ENCODE measurements at places on chromosomes 16 and 17. TPM values are rescaled to one million over a fixed set of nuclear protein-coding genes. Genes with fewer than 3 reads are reported as not detected.

GRCh38 chr17:16938496-16939207 lies 33.3 kb downstream of the TNFRSF13B start:
- no peaks in the 10 kb centered on the region for H3K36me3 ChIP-seq
- H3K4me1 ChIP-seq: no peaks in the 10 kb centered on the region
- no peak overlapping the region for H3K27ac ChIP-seq

MYH11 gene
- polyA plus RNA-seq: 8.0 TPM

DNA sequence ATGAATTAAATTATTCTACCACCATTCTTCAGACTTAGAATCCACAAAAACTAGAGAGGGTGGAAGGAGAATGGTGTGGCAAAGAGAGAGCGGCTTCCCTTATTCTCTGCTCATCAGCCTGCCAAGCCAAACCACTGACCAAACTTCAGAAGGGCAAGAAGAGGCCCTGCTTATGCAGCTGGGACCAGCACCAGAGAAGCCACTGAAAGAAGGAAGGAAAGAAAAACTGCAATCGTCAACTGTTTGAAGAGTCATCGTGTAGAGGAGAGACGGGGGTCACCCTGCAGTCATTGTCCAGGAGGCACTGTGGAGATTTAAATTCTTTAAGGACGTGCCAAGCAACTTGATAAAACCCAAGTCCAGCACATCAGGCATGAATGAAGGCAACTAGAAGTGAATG lies 15.6 kb downstream of the PMP22 start:
- peak overlapping the region; percentile 55 for H3K27ac ChIP-seq
- no peak for DNase-seq
- H3K4me1 ChIP-seq: peaks cover 82% of the 10 kb centered on the region
- peaks cover 80% of the 10 kb centered on the region for H3K36me3 ChIP-seq
- H3K27me3 ChIP-seq: no peaks in the 10 kb centered on the region
- no peak overlapping the region for H3K4me3 ChIP-seq

DNA sequence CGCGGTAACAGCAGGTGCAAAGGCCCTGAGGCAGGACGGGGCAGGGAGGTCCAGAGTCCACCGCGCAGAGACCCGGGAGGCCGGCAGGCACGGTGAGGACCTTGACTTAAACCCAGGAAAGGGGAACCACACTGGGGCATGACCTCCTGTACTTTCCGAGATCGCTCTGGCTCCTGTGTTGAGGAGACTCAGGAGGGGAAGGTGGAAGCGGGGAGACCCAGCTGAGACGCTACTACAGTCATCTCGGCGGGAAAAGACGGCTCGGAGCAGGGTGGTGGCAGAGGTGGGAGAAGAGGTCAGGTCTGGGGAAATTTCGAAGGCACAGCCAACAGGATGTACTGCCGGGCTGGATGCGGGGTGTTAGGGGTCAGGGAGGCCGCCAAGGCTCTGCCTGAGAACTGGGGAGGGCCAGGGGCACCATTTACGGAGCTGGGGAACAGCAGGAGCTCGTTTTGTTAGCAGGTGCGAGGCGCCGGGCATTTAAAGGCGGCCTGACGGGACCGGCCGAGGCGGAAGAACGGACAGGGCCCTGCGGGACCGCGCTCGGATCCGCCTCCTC lies 22.3 kb downstream of the NPTX1 start:
- peak overlapping the region; percentile 79 for H3K4me3 ChIP-seq
- H3K4me1 ChIP-seq: peaks cover 29% of the 10 kb centered on the region
- H3K27ac ChIP-seq: peak overlapping the region; percentile 98
- DNase-seq: peak; percentile 43
- no peaks in the 10 kb centered on the region for H3K36me3 ChIP-seq

ITGB3 gene
- 0.32 TPM for polyA plus RNA-seq

- DNase-seq: peak; percentile 39
- peaks cover 40% of the 10 kb centered on the region for H3K27me3 ChIP-seq
- no peak overlapping the region for H3K4me3 ChIP-seq
- H3K4me1 ChIP-seq: no peaks in the 10 kb centered on the region
- H3K36me3 ChIP-seq: no peaks in the 10 kb centered on the region
Observed at GRCh38 chr16:2856061-2856670, 1.8 kb downstream of the PRSS22 start.

DNA sequence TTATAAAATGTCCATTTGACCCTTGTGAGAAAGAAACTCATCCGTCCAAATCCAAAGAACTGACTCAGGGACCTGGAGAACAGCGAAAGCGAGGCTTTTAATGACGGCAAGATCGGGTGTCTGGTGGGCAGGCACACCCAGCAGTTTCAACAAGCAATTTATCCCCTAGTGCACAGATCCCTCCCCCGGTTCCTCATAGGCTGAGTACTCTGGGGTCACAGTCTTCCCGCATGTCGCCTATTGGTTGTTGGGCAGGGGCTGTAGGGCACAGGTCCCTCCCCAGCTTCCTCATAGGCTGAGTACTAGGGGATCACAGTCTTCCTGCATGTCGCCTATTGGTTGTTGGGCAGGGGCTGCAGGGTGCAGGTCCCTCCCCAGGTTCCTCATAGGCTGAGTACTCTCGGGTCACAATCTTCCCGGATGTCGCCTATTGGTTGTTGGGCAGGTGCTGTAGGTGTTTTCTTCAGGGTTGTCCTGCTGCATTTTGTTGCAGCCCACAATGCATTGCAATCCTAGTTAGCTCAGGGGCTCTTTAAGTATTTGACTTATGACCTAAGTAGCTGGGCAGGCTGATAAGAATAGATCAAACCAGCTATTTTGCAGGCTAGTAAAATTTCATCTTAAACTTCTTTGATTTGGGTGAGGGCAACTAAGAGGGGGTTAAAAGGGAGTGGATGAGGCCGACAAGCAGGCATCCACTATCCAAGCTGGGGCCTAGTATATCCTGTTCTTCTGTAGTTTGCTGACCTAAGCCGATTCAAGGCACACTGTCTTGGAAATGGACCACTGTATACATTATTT lies 3.6 kb upstream of the UTS2R start:
- H3K4me1 ChIP-seq: peaks cover 12% of the 10 kb centered on the region
- DNase-seq: no peak
- H3K27ac ChIP-seq: no peak overlapping the region
- no peak overlapping the region for H3K4me3 ChIP-seq
- H3K27me3 ChIP-seq: no peaks in the 10 kb centered on the region

C1QTNF8 gene
- not detected for polyA plus RNA-seq

- H3K36me3 ChIP-seq: no peaks in the 10 kb centered on the region
- H3K27ac ChIP-seq: no peak overlapping the region
- H3K4me3 ChIP-seq: peak overlapping the region; percentile 73
- H3K27me3 ChIP-seq: no peaks in the 10 kb centered on the region
Observed at GRCh38 chr17:49764559-49765180, 739 bp upstream of the FAM117A start.

GRCh38 chr16:15834502-15834901 lies 22.3 kb downstream of the MYH11 start:
- H3K36me3 ChIP-seq: no peaks in the 10 kb centered on the region
- H3K4me3 ChIP-seq: no peak overlapping the region
- no peaks in the 10 kb centered on the region for H3K4me1 ChIP-seq
- no peak for DNase-seq
- no peak overlapping the region for H3K27ac ChIP-seq
- no peaks in the 10 kb centered on the region for H3K27me3 ChIP-seq

DNA sequence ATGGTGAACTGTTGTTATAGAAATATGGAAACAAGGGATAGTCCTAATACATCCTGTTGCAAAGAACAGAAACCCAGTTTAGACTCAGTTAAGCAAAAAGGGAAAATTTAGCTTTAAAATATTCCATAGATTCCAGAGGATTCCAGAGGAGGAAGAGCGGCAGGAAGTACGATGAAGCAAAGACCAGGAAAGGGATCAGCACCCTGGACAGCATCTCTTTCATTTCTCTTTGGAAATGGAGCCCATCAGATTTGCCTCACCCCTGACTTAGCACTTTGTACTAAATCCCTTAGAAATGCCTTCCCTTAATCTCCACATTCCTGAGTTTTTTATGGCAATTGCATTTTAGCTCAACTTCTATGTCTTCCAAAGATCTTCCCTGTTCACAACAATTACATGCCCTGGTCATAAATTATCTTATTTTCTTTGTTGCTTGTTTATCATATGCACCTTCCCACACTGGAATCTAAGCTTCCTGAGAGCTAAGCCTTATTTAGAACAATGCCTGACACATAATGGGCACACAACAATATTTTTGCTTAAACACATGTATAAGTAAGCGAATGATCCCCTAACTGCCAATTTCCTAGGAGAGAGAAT lies 150.0 kb upstream of the RBFOX1 start:
- H3K36me3 ChIP-seq: no peaks in the 10 kb centered on the region
- H3K4me1 ChIP-seq: no peaks in the 10 kb centered on the region
- DNase-seq: no peak
- no peak overlapping the region for H3K27ac ChIP-seq
- H3K4me3 ChIP-seq: no peak overlapping the region
- H3K27me3 ChIP-seq: peaks cover 1% of the 10 kb centered on the region

DNA sequence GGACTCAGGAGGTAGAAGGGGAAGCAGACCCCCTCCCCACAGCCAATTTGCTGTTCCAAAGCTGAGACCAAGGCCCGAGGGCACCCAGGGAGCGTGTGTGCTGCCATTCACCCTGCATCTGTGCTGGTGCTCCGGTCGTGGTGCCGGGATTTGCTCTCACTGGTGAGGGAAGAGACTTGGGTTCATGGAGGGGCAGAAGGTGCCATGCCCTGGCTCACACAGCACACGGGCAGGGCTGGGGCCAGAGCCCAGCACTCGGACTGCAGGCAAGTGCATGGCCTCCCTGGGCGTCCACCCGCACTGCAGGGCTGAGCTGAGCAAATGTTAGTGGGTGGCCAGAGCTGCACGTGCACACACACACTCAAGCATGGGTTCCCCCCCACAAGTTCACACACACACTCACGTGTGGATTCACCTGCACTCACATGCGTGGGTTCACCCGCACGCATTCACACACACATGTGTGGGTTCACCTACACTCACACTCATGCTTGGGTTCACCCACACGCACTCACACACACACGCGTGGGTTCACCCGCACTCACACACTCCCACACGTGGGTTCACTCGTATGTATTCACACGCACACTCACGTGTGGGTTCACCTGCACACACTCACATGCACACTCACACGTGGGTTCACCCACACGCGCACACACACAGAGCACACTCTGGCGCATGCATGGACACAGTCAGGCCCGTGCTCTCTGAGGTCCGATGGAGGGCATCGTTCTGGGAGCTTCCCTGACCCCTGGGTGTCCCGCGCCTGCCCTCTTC lies 57.0 kb upstream of the CBFA2T3 start:
- H3K27ac ChIP-seq: no peak overlapping the region
- no peak overlapping the region for H3K4me3 ChIP-seq
- H3K4me1 ChIP-seq: no peaks in the 10 kb centered on the region
- H3K36me3 ChIP-seq: no peaks in the 10 kb centered on the region
- no peaks in the 10 kb centered on the region for H3K27me3 ChIP-seq

- no peak for DNase-seq
- H3K36me3 ChIP-seq: no peaks in the 10 kb centered on the region
- H3K4me1 ChIP-seq: peaks cover 55% of the 10 kb centered on the region
- no peak overlapping the region for H3K27ac ChIP-seq
Observed at GRCh38 chr16:7419441-7419840, 86.8 kb downstream of the RBFOX1 start.

HOXB8 gene
- 0.10 TPM for polyA plus RNA-seq

GRCh38 chr17:17110520-17110919 lies 68.3 kb downstream of the MPRIP start:
- no peaks in the 10 kb centered on the region for H3K36me3 ChIP-seq
- peaks cover 97% of the 10 kb centered on the region for H3K4me1 ChIP-seq
- no peaks in the 10 kb centered on the region for H3K27me3 ChIP-seq
- DNase-seq: no peak
- peak overlapping the region; percentile 67 for H3K27ac ChIP-seq

DNA sequence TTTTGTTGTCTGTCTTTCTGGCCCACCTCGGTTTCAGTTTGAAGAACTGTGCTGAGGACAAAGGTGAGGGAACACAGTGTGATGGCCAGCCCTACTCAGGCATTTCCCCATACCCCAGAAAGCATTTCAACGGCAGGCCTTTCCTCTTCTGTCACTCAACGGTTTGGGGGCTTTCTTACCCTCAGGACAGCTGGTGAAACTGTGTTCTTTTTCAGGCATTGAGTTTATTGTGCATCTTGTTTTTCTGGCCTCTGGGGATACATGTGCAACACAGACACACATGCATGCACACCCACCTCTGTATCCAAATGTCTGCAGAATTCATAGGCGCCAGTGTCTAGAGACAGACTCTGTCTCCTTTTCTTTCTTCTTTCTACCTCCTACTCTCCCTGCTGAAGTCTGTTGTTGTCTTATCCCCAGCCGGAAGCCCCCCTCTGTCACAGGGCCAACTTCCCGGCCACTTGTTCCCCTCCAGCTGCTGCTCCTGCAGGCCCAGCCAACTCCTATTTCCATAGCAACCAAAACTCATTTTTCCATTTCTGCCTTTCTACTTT lies 17.0 kb downstream of the CHD9 start:
- peak; percentile 64 for DNase-seq
- peak overlapping the region; percentile 50 for H3K27ac ChIP-seq
- H3K27me3 ChIP-seq: no peaks in the 10 kb centered on the region

GRCh38 chr17:49779739-49780231 lies 8.7 kb upstream of the KAT7 start:
- DNase-seq: no peak
- H3K27ac ChIP-seq: no peak overlapping the region
- no peaks in the 10 kb centered on the region for H3K36me3 ChIP-seq

SLC2A4 gene
- 33.8 TPM for polyA plus RNA-seq

ST6GALNAC2 gene
- 8.7 TPM for polyA plus RNA-seq

IRX5 gene
- 13.0 TPM for polyA plus RNA-seq

GRCh38 chr17:78082988-78083387 lies 45.6 kb downstream of the TMC6 start:
- peaks cover 98% of the 10 kb centered on the region for H3K36me3 ChIP-seq
- peaks cover 23% of the 10 kb centered on the region for H3K4me1 ChIP-seq
- no peaks in the 10 kb centered on the region for H3K27me3 ChIP-seq
- no peak for DNase-seq

GRCh38 chr17:66764506-66764905 lies 70.4 kb upstream of the CACNG5 start:
- no peak overlapping the region for H3K4me3 ChIP-seq
- no peak for DNase-seq
- no peak overlapping the region for H3K27ac ChIP-seq
- H3K27me3 ChIP-seq: no peaks in the 10 kb centered on the region
- no peaks in the 10 kb centered on the region for H3K36me3 ChIP-seq

TP53TG3 gene
- polyA plus RNA-seq: not detected

ALOX12 gene
- not detected for polyA plus RNA-seq

ETV4 gene
- polyA plus RNA-seq: 0.25 TPM

CTRL gene
- polyA plus RNA-seq: 1.1 TPM

GRCh38 chr16:24508614-24509013 lies 30.8 kb upstream of the RBBP6 start:
- no peak for DNase-seq
- H3K27me3 ChIP-seq: no peaks in the 10 kb centered on the region
- no peak overlapping the region for H3K4me3 ChIP-seq
- no peaks in the 10 kb centered on the region for H3K36me3 ChIP-seq
- peaks cover 10% of the 10 kb centered on the region for H3K4me1 ChIP-seq
- H3K27ac ChIP-seq: no peak overlapping the region

- H3K36me3 ChIP-seq: no peaks in the 10 kb centered on the region
- H3K27me3 ChIP-seq: no peaks in the 10 kb centered on the region
- H3K4me3 ChIP-seq: no peak overlapping the region
- H3K27ac ChIP-seq: no peak overlapping the region
Observed at GRCh38 chr17:40366076-40366860, 1.7 kb upstream of the GJD3 start.

BRICD5 gene
- 3.1 TPM for polyA plus RNA-seq

EPN3 gene
- polyA plus RNA-seq: not detected

Data from psoas muscle (tissue), 8 donors.